Peyer's patch (tissue), 4 donors: ENCODE measurements at places on chromosomes 6 and 20.

GRCh38 chr6:23089981-23090380, 520.6 kb downstream of the HDGFL1 start:
- DNase-seq: no peak

GRCh38 chr6:11580686-11581405, 43.3 kb downstream of the TMEM170B start:
- no peak for DNase-seq

DNA sequence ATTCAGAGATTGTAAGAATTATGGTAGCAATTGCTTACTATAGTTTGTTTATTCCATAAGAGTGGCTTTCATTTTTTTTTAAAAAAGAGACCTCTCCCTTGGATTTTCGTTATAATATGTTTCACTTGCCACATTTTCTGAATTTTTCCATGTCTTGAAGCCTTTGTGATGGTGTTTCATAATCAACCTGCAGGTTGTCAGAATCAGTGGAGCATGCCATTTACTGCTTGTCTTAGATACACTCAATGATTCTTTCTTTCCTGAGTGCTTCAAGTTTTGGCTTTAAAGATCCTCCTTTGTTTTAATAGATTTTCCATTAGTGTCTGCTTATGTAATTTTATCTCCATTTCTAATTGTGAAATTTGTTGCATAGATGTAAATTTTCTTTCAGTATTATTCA, 31.2 kb downstream of the KCNQ5 start:
- DNase-seq: no peak

DNA sequence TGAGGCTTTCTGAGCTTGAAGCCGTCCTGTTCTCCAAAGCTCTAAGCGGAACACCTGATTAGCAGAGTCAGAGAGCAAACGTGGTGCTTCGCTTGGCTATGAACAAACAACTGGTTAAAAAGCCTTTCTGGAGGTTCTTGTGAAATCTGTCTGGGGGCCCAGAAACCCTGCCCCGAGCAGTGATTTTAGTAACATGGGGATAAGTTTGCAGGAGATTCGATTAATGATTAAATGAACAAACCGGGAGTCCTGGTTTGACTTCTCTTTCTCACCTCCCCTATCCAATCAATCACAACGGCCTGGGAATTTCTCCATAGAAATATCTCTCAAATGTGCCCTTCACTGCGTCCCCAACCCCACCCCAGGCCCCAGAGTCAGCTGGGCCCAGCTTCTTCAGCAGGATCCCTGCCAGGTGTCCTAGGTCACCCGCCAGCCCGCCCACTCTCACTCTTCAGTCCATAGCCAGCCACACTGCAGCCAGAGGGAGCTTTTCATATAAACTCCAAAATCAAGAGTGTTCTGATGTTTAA, 43.6 kb downstream of the ZDHHC14 start:
- DNase-seq: no peak

DNA sequence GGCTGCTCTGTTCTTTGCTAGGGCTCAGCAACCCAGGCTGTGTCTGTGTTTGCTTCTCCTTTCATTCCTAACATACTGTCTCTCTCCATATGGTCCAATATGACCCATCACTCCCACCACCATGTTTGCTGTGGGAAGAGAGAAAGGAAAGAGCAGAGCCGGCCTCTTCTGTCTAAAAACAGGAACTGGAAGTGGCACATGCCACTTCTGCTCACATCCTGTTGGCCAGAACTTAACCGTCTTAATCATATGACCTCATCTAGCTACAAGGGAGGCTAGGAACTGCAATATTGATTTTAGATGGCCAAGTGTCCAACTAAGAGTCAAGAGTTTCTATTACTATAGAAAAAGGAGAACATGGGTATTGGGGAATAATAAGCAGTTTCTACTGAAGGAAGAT, 212.5 kb upstream of the CHD6 start:
- no peak for DNase-seq

DNA sequence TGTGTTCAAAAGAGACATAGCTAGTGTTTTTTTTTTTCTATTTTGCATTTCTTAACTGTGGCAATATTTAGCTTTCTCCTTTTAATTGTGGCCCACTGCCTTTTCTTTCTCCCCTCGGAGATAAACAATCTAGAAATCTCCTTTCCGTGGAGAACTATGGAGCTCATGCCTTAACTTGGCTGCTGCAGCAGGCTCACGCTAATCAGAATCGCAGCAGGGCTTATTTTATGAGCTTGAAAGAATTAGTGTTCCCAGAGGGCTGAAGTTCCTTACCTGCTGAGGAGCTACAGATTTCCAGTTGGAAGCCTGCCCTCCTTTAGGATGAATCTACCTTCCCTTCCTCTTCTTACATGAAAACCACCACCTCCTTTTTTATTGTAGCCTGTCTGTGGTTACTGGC, 35.6 kb downstream of the CTNNBL1 start:
- no peak for DNase-seq

DNA sequence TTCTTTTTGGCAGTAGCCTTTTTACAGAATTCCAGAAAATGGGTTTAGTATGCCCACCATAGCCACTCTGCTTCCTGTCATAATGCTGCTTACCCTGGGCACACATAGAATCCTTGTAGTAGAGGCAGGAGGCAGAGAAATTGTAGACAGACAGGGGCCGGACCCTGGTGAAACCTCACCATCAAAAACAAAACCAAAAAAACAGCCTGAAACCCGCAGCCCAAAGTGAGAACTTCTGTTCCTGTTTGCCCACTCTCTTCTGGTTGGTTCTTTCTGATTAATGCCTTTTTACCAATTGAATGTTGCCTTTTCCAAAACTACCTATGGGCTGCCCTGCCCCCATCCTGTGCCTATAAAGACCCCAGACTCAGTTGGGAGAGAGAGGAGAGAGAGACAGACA, 188.2 kb downstream of the CDKAL1 start:
- DNase-seq: no peak

GRCh38 chr6:35025232-35026188, 115.6 kb downstream of the TCP11 start:
- no peak for DNase-seq

DNA sequence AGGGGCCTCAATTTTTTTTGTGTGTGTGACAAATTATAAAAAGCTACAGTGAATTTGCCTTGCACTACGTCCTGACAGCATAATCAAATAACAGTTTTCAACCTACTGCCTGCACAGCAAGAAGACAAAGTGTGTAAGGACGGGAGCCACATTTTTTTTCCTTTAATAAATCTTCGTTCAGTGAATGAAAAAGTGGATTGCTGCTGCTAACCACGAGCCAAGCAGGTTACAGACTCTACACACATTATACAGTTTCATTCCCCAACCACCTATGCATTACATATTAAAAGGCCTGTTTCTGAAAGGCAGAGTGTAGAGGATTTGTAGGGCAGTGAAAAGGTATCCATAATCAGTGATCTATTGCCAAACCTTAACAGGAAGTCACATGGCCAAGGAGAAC, 570.0 kb upstream of the BTBD3 start:
- DNase-seq: no peak

DNA sequence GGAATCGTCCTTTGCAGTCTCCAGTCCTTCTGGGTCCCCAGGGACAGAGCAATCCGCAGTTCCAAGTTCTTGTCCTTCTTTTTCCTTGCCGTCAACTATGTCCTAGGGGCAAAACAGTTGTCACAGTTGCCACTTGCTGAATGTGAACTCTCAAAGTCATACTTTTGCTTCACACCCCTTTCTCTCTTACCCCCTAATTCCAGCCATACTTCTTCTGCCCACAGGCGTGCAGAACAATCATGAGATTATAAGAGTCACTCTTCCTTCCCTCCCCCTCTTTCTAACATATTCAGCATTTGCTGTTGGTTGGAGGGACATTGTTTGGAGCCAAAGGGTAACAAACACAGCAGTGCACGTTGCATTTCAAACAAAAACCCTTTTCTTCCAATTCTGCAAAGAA, 74.4 kb downstream of the BCAS1 start:
- no peak for DNase-seq

GRCh38 chr20:17688965-17689364, 6.9 kb upstream of the RRBP1 start:
- DNase-seq: no peak

GRCh38 chr6:46042355-46042999, 26.8 kb upstream of the CLIC5 start:
- no peak for DNase-seq

- no peak for DNase-seq
Observed at GRCh38 chr20:56628015-56628872, 862 bp upstream of the TFAP2C start.

GRCh38 chr6:168150551-168151320, 71.7 kb upstream of the FRMD1 start:
- DNase-seq: no peak

DNA sequence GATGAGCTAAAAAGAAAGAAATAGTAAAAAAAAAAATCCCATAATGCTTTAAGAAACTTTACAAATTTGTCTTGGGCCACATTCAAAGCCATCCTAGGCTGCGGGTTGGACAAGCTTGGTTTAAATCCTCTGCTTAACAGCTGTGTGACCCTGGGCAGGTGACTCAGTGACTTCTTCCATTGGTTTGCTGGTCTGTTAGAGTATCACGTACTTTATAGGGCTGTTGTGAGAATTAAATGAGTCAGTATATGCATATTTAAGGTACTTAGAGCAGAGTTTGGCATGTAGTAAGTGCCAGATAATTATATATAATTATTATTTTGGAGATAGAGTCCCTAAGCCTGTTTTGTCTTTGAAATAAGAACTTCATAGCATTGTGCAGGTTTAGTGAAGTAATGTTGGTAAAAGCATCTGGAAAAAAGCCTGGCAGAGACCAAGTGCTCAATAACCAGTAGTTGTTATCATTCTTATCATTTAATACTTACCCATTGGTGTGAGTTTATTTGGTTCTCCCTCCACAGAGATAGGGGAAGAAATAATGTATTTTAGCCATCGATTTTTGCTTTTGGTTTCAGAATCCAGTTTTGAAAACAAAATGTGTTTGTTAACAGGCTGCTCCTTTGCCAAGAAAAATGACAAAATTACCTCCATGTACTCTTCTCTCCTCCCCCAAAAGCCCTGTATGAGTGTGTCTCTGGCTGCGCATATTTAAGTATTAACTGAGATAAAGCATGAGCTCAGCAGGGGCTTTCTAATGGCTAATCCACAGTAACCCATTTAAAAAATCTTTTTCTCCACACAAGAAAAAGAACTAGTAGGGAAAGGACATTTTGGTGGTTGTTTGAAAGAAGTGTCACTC, 67.2 kb downstream of the FOXO3 start:
- no peak for DNase-seq

DNA sequence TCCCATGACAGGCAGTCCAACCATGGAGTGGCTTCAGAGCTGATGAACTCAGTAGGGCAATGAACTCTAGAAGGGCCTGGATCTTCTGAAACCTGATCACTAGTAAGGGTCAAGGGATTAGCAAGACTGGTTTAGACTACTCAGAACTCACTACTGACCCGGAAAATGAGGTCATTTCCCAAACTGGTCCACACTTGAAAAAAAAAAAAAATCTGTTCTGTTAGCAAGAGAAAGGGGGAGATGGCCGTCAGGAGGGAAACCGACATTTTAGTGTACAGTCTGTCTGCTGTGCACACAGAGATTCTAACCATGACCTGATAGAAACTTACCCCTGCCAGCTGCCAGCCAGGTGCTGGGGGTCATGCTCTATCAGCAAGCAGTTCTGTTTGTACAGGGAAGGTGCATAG, 262.4 kb upstream of the AGPAT4 start:
- DNase-seq: no peak

GRCh38 chr6:89433252-89434149, 549 bp downstream of the ANKRD6 start:
- DNase-seq: peak; percentile 47

DNA sequence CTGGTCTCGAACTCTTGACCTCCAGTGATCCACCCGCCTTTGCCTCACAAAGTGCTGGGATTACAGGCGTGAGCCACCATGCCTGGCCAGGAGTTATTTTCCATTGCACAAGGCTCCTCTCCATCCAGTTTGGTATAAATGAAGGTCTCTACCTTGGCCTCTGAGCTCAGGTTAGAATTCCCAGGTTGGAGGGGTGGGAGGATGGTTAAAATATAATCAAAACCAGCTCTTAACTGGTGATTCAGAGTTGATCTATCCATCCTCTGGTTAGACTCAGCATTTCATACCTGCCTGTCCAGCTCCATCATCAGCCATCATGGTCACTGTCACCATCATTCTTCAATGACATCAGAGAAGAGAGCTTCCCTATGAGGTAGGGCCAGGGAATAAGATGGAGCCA, 2.6 kb upstream of the SLC22A7 start:
- no peak for DNase-seq

DNA sequence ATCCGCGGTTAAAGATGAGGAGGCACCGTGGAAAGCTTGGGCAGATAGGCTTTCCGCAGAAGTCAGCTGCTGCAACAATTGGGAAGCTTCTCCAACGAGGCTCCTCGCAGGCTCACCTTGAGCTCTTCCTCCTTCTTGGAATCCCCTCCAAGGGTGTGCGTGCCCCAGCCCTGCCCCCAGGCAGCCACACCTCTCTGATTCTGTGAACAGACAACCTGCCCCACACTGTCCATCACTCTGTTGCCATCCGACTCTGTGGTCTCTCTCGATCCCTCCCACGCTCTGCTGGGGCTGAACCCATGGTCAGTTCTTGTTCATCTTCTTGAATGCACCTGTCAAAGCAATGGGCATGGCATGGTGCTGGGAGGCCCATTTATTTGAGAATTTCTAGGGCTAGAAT, 31.5 kb downstream of the PACSIN1 start:
- DNase-seq: no peak

- no peak for DNase-seq
Observed at GRCh38 chr6:12334526-12335130, 44.5 kb downstream of the EDN1 start.

DNA sequence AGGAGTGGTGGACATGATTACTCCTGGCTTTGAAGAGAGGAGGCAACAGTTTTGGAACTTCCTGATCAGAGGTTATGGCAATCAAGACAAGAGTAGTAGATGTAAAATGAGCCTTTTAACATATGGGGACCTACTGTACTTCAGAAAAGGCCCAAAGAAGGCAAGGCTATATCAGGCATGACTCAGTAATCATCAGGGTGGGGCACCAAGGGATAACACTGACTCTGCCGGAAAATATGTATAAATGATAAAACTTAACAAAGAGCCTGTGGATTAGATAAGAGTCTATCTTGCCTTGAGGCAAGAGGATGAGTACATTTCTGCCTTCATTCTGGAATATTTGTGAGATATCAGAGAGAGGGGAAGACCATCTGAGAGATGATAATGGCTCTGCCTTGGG, 1389.9 kb upstream of the MAP3K7 start:
- no peak for DNase-seq

- DNase-seq: no peak
Observed at GRCh38 chr6:39416728-39417127, 94.2 kb upstream of the KCNK16 start.

- DNase-seq: no peak
Observed at GRCh38 chr20:8082989-8083388, 49.1 kb upstream of the PLCB1 start.

DNA sequence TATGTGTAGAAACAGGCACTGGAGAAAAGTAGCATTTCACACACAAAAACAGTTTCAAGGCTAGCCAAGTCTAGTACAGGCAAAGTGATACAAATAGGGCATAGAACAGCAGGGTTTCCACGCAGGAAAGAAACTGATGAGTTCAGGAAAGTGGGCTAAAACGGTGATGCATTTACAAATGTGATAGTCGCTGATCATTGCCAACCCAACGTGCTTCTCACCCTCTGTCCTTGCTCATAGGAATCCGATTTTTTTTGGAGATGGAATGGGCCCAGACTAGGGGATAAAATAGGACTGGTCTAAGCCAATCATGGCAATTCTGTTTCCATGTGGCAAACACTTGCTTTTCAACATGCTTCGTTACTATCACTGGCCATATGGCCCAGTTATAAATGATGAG, 536.6 kb downstream of the PRKN start:
- no peak for DNase-seq
